ENCODE measurements at places on chromosomes 2 and 18.

GRCh38 chr2:196406-196805 is 67.4 kb downstream of the SH3YL1 start:
- no peak for DNase-seq

DNA sequence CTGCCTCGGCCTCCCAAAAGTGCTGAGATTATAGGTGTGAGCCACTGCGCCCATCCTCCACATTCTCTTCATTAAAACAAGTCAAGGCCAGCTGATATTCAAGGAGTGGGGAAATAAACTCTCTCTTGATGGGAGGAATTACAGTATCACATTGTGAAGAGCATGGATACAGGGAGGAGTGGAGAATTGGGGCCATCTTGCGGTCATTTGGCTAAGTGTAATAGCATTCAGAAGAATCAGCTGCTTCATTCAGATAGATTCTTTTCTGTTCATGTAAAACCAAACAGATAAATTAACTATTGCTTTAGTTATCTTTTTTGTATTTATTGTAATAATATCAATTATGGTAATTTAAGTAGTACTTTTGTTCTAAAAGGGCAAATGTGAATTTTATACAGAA is 156.3 kb downstream of the UBR3 start:
- no peak for DNase-seq

DNA sequence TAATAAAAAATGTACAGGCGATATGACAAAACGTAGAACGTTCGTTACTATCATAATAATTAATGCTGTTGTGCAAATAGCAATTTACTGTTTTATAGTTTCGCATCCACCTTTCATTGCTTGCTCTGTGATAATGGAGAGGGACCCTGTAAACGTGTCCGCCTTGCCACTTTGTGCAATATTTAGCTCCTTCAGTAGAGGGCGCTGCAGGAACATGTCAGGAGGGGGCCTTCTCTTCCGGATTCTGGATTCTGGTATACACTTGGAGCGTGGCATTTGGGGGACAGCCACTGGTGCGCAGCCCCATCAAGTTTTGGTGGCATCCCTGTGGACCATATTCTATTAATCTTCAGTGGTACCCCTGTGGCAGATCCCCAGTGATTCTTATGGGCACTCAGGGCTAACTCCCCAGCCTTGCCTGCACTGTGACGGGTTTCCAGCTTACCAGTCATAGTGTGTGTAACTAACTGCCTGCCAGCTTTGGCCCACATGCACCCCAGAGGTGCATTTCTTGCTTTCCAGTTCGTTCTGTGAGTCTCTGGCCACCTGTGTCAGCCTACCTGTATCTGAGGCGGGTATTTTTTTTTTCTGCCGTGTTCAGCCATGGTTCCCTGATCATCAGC is 140.3 kb downstream of the CYRIA start:
- no peak for DNase-seq

- DNase-seq = no peak
These were observed 46.4 kb downstream of the ZNF521 start for GRCh38 chr18:25305584-25305983.

- DNase-seq = no peak
These were observed 101.2 kb downstream of the LTBP1 start for GRCh38 chr2:33047939-33048338.

- no peak for DNase-seq
These were observed 247.4 kb upstream of the CYP26B1 start for GRCh38 chr2:72395096-72395495.

- no peak for DNase-seq
These were observed 20.1 kb upstream of the MGAT5 start for GRCh38 chr2:134233728-134234136.

GRCh38 chr2:8569332-8569930 is 112.4 kb upstream of the ID2 start:
- DNase-seq = no peak

DNA sequence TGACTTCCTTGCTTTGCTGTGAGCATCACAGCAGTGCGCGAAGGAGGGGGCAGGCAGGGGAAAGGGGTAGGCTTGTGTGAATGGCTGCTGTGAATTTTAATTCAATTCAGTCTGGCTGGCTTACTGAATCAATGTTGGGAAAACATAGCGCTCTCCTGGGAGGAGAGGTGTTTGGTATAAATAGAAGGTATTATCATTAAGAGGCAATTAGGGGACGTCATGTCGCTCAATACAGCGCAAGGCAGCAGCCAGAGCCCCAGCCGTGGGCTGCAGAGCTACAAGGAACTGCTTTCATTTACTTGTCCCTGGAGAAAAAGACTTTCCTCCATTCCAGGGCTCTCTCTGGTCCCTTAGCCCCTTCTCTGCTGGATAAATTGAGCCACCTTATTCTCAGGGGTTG is 181.4 kb upstream of the MSH6 start:
- peak; percentile 17 for DNase-seq

Data from retina (tissue), 1 donor.